DMS79 (cell line): ENCODE measurements at places on chromosomes 3 and 15.
A peak's percentile ranks its signal among the peaks of the same experiment; 100 is the strongest.

DNA sequence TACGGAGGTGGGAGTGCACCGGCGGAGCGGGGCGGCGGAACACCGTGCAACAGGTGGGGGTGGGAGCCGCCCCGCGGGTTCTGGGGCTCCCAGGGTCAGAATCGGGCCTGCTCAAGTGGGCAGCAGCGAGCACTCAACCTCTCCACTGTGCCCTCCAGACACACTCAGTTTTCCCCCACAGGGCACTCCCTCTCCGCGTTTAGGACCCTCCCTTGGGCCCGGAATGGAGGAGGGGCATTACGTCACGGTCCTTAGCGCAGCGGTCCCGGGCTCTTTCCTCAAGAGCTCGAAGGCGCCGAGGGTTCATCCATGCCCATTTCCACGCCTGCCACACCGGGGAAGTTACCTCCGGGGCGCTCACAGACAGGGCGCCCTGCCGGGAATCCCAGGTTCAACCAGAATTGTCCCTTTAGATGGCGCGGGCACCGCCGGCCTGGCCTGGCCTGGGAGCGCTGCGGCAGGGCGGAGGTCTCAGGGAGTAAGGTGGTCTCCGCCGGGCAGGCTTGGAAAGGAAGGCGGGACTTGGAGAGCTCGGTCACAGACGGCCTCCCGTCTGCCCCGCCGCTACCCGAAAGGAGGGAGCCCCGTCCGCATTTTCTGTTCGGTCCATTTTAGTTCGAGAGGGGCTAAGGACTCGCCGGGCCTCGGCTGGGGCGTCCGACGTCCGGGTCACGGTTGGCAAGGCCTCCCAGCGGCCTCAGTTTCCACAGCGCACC, 5.1 kb downstream of the RNU6-1 start:
- no peak for DNase-seq

GRCh38 chr3:127746400-127747057, 73.8 kb downstream of the ABTB1 start:
- DNase-seq = no peak

GRCh38 chr3:32781211-32781968, 36.4 kb upstream of the TRIM71 start:
- DNase-seq = no peak

DNA sequence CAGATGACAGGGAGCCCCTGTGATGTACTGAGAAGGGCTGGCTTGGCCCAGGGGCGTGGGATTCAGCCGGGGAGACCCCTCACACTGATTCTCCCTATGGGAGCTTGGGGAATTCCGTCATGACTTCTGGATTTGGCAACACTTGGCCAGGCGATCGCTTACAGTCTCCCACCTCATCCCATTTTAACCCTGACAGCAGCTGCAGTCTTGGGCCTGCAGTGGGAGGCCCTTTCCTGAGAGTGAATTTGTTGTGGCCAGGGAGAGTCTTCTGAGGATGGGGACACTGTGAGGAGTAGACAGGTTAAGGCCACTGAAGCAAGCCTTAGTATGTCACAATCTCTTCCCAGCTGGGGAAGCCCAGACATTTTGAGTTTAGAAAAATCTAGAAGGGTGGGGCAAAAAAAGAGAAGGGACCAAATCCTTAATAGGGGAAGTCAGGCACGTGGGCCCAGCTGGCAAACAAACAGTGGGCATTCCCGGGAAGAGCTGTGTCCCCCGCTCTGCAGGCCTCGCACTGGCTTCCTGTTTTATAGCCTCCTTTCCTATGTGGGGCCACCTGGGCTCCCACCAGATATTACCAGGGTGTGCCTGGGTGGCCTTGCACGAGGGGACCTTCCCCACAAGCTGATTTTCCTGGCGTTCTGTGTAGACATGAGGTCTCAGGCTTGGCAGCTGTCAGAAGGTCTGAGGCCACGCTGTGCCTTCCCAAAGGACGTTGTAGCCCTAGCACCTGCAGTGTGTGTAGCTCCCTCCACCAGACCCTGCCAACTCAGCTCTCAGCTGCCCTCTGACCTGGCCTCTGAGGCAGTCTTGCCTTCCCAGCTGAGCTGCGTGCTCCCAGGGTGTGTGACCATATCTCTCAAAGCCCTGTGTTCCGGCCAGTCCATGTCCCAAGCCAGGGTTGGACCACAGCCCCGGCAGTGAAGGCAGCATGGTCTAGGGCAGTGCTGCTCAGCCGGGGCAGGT, 64.5 kb downstream of the FEM1B start:
- DNase-seq = no peak

- no peak for DNase-seq
Measured at GRCh38 chr3:169759256-169759655, 5.6 kb downstream of the TERC start.

DNA sequence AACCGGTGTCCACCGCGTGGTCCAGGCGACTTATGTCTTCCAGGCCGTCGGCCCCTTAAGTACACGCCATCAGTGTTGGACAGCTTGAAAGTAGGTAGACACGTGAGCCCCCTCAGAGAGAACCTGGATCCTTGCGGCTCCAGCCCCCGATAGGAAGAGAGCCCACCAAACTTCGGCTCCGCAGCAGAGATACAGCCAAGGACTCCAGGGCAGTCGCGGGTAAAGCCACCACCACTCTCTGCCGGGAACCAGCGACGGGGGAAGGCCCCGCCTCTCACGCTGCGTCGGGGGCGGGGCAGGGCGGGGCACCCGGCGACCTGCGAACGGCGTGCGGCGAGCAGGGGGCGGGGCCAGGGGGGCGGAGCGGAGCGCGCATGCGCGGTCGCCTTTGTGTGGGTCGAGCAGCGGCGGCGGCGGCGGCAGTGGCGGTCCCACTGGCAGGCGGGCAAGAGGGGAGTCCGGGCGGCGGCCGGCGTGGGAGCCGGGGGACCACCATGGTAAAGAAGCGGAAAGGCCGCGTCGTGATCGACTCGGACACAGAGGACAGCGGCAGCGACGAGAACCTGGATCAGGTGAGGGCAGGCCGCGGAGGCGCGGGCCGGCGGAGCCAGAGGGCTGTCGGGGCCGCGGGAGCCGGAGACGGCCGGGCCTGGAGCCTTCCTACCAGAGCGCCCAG, at the start of gene RTF1:
Gene RTF1 (plus strand): TSS at position 354 of the 676 bp plus-strand sequence. CDS start 21 bp downstream, at position 375.
- peak; percentile 25 for DNase-seq

DNA sequence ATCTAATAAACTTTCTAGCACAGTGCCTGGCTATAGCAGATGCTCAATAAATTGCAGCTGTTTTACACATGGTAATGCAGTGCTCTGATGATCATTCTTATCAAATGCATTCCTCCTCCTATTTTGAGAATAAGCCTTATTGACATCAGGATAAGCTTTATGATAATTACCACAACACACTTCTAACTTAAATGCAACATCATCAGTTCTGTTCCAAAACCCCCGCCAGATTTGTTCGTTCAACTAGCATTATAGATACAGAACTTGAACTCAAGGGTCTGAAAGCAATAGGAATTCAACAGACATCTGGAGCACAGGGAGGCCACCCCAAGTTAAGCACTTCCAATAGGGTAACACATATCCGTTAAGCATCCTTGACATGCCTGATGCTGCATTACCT, 684.4 kb upstream of the LMCD1 start:
- no peak for DNase-seq

DNA sequence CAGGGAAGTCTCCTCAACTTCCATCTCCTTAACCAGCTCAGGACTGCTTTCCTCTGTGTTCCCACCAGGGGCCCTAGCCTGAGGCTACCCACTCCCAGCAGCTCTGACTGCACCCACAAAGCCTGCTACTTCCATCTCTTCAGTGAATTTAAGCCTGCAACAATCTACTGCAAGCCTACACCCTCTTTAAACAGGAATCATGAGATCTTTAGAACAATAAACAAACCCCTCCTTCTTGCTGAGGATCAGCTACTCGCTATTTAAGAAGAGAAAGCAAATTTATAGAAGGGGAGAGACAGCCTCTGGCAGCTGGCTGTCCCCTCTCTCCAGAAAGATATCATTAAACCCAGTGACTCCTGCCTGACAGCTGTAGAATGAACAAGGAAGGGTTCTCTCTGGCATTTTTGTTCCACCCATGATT, 51.9 kb downstream of the ARHGAP31 start:
- no peak for DNase-seq

- no peak for DNase-seq
Measured at GRCh38 chr15:100914876-100915275, 4.3 kb upstream of the LRRK1 start.

GRCh38 chr3:136818191-136818768, 646 bp upstream of the SLC35G2 start:
- DNase-seq = peak; percentile 80

DNA sequence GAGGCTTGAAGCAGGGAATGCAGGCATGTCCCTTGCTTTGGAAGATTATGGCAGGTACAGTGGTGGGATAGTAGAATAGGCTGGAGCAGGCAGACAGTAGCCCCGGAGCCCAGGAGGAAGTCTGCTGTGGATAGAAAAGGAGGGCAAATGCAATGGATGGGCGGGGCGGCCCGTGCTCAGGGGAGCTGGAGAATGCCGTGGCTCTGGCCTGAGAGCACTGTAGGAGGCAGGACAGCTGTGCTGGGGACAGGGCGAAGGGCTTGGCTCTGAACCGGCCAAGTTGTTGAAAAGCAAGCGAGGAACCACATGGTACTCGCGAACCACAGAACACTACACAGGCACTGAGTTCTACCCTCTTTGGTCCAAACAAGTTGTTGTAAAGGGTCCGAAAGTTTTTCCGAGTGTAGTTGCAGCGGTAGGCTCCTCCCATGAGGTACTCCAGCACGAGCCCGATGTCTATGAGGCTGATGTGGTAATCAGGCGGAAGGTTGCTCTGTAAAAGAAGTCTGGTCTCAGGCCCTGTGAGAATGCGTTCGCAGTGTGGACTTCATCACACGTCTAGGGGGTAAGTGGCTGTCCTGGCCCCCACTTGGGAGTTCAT, 54.7 kb downstream of the TRPM1 start:
- no peak for DNase-seq

GRCh38 chr15:101497484-101498034, 8.1 kb upstream of the PCSK6 start:
- no peak for DNase-seq

DNA sequence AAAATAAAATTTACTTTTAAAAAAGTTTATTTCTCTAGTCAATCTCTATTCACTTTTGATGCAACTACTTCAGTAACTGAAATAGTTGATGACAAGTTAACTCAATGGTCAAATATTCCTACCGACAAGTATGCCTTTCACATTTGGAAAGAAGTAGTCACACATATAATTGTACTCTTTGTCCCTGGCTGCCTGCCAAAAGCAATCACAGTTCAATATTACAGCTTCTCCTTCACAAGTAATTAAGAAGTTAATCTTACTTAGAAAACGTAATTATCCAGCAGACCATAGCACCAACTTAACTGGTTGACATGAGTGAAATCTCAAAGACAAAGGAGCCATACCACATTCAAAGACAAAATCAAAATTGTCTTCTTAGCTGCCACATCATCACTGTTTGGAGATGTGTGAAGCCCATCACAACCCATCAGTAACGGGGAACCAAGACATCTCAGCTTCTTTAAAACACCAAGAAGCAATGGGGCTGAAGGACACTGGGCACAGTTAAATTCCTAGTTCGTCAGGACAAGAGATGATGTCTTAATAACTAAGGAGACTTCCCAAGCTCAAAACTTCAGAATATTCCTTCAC, 86.1 kb downstream of the PLCH1 start:
- DNase-seq = no peak

DNA sequence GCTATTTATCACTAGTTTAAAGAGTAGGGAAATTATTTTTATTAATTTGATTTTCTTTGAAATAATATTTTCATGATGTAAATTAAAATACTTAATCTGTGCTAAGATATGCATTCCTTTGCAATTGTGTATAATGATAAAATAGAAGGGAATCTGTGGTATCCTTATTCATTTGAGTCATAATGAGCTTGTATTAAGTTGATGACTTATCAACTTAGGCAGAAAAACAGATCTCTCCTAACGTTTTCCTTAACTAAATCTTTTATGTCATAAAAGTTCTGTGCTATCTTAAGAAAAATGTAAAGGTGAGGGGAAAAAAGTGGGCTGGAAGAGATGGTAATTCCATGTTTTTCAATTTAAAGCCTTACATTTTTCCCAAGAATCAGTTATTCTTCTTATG, 1.9 kb downstream of the FGF7 start:
- DNase-seq = no peak

DNA sequence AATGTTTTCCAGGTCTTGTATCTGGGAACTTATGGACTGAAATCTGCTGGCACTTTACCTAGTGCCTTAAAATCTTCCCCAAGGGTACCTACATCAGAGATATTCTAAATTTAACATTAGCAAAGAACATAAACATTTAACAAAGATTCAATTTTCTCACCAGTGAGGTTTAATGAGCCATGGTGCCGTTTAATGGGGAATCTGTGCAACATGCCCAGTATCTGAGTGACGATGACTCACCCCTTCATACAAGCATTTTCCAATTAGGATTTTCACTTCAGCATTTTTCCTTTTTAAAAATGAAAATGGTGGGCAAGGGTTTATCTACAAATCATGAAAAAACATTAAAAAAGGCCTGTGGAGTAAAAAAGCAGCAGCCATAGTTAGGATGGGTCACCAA, 189.4 kb downstream of the SLC9A9 start:
- no peak for DNase-seq

GRCh38 chr15:71091601-71092000, 23.7 kb upstream of the THSD4 start:
- DNase-seq = no peak

DNA sequence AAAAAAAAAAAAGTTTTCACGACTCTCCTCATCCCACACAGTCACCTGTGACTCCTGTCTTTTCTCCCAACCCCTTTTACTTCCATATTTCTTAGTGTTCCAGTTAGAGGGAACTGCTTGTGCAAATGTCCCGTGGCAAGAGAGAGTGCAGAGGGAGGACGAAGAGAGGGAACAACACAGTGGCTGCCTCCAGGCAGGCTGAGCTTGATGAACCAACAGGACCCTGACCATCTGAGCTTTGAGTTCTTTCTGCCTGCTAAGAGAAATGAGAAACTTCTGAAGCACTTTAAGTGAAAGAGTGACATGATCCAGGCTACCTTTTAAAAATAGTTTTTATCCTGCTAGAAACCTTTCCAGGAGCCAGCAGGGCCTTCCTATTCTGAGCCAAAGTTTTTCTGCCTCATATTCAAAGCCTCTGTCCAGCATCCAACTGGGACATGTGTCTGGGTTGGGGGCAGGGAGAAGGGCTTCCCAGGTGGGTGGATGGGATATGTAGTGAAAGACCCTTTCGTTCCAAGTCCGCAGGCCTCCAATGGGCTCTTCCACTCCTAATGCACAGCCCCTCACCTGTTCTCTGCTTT, 239.9 kb downstream of the OPA1 start:
- DNase-seq = no peak

DNA sequence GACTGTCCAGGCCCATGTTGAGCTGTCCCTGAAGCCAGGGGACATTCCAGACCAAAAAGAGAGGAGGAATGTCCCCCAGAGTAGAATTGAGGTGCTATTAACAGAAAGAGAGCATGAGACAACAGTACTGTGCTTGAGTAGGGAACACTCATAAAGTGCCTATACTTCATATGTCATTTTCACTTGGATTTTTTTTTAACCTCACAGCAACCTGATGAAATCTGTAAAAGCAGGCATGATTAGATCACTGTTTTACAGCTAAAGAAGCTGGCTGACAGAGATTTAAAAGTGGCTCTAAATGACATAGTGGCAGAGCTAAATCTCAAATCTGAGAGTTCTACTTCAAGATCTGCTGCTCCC, 18.8 kb downstream of the PODXL2 start:
- DNase-seq = no peak

GRCh38 chr3:142839831-142840230, 49.1 kb downstream of the PCOLCE2 start:
- DNase-seq = no peak
